ENCODE measurements at places on chromosomes 2 and 18.
A peak's percentile ranks its signal among the peaks of the same experiment; 100 is the strongest.

DNA sequence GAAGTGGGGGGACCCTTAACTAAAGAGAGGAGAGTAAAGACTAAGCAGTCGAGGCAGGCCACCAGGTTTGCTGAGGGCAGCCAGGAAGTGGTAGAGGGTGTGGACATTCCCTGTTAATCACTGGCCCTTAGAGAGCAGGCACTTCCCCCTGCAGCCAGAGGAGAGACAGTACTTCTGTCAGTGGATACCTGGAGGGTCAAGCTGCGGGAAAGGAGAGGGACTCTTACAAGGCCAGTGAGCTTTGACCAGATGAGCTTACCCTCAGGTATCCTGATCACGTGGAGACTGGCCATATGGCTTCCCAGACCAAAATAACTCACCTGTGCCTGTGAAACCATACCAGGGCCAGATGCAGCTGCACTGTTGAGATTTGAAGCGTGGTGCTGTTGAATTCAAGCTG, 28.6 kb downstream of the ITGA6 start:
- peak; percentile 30 for DNase-seq

DNA sequence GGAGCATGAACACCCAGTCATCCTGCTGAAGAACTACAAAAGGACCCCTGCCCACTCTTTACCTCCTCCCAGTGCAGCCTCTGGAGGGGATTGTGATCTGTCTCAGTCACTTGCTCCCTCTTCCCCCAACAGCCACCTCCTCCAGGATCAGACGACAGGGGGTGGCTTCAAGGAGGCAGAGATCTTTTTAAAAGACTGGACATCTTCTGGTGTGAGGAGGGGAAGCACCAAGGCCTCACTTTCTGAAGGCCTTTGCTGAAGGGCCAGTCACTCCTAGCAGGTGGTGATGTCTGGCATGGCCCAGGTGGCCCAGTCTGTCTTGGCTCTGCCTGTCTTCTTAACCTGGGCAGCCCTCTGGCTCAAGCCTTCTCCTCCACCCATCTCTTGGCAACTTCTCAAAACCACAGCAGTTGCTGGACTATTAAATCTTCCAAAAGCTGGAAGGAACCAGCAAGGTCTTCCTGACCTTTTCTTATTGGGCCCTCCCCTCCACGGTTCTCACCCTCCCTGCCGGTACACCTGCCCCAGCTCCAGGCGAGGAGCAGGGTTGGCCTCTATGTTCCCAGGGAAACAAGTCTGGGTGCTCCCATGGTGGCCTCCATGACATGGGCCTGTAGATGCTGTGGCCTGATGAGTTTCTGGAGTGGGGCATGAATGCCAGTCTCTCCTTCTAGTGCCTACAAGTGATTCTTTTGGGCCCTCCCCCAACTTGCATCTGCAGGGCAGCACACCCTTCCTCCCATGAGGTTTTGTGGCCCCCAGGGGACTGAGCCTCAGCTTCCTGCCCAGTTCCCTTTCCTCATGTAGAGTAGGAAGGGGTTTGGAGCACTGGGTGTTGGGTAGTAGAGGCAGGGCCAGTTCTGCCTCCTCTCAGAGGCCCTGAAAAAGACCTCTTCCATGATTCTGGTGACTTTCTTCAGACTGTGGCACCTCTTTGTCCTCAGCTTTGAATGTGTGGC, 5.0 kb upstream of the ATP6V1B1 start:
- DNase-seq = peak; percentile 72

- no peak for DNase-seq
Measured at GRCh38 chr2:74578408-74578807, 23.9 kb downstream of the DOK1 start.

GRCh38 chr2:23367760-23368159, 17.2 kb upstream of the KLHL29 start:
- DNase-seq = no peak

DNA sequence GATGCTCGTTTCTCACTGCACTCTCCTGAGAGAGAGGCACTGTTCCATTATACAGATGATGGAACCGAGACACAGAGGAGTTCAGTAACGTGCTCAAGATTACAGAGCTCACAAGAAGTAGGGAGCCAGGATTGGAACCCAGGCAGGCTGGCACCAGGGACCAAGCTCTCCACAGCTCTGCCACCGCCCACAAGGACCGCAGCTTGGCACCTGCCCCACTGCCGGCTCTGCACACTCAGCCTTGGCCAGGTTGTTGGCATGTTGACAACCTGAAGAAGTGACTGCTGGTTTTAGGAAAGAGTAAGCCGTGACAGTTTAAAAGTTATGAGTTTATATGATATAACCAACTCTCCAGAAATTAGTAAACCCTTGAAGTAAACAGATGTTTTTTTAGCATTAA, 48.0 kb upstream of the ITM2C start:
- no peak for DNase-seq

DNA sequence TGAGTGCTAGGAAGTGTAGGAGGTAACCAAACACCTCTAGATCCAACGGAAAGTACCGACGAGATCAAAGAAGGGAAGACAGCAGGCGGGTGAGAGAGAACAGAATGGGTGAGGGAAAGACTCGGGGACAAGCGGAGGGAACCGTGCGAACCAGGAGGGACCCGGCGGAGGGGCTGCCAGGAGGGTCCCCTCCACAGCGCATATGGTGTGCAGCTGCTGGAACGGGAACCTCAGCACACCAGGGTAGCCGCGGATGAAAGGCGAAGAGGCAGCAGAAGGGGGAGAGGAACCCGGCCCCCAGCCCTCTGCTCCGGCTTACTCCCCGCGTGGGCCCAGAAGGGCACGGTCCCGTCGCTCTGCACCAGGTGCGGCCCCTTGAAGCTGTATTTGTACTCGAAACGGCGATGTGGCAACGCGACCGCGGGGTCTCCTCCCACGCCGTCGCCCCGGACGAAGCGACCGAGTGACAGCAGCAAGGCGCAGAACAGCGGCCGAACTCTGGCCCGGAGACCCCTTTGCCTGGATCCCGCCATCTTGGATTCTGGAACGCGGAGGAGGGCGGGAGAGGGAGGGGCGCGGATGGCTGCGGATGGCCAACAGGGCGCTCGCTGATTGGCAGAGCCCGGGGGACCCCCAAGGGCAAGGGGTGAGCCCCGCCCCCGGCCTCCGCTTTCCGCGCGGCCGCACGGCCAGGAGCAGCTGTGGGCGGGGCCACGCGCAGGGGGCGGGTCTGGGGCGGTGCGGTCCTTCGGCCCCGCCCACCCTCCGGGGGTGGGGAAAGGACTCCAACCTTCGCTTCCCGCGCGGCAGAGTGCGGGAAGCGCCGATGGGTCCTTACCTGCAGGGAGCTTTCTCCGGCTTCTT, at the start of gene LMAN1:
Gene LMAN1, minus strand, starts transcription at position 554 of the 864 bp plus-strand sequence. Its CDS starts 21 bp downstream, at position 533.
- DNase-seq = peak; percentile 92

DNA sequence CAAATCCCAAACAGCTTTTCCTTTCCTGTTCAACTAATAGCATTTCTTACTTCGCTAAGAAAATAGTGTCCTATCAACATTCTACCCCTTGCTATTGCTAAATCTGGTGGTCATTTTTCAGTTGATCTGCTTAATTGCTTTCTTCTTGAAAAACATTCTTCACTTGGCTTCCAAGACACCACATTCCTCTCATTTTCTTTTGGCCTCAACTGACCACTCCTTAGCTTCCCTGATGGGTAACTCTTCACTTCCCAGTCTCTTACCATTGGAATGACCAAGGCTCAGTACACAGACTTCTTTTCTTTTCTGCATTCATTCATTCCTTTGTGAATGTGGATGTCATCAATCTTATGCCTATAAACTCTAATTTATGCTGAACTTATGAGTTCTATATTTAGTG, 230.8 kb upstream of the CDH2 start:
- DNase-seq = no peak

DNA sequence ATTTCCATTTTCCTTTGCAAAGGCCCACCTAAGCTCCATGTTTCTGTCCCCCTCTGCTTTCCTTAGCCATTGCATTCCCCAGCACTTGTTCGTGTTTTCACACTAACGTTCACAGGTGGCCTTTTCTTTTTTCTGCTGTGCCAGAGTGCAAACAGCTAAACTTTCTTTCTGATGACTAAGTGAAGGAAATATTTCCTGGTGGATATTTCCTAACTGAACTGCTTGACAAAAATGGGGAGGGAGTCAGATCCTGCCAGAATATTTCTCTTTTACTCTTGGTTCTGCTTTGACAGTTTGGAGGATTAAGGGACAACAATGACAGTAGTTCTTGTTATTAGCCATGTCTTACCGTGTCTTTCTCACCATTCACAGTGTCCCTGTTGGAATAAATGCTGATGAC, 344.0 kb downstream of the ARHGAP15 start:
- no peak for DNase-seq

DNA sequence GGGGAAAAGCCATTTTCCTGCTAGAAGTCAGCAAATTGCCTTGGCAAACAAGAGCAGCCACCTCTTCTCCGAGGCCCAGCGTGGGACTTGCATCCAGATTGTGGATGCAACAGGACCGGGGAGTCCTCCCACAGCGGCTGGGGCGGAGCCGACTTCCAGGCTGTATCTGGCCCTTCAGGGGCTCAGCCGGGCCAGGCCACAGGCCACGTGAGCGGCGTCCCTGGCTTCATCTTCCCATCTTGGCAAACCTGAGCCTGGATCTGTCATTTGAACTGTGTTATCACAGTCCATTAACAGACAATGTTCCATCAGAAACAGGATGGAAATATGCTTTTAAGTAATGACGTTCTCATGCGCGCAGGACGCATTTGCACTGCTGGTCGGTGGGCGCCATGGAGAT, 483.5 kb upstream of the SALL3 start:
- DNase-seq = no peak

- DNase-seq = no peak
Measured at GRCh38 chr2:232116852-232117251, 155.3 kb downstream of the DIS3L2 start.

- no peak for DNase-seq
Measured at GRCh38 chr2:240146141-240146561, 5.7 kb upstream of the OTOS start.

GRCh38 chr2:25363733-25364132, 22.0 kb upstream of the DNMT3A start:
- DNase-seq = no peak

DNA sequence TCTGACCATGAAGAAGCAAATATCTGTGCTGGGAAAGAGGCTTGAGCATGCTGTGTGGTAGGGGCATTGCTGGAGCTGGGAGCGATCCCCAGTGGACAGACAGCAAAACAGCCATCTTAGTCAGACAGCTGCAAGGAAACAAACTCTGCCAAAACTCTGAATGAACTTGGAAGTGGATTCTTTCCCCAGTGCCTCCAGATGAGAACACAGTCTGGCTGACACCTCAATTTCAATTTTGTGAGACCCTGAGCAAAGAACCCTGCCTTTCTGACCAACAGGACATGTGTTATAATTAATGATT, 23.2 kb upstream of the FAP start:
- DNase-seq = no peak

- DNase-seq = no peak
Measured at GRCh38 chr2:132761437-132761836, 91.4 kb upstream of the LYPD1 start.

DNA sequence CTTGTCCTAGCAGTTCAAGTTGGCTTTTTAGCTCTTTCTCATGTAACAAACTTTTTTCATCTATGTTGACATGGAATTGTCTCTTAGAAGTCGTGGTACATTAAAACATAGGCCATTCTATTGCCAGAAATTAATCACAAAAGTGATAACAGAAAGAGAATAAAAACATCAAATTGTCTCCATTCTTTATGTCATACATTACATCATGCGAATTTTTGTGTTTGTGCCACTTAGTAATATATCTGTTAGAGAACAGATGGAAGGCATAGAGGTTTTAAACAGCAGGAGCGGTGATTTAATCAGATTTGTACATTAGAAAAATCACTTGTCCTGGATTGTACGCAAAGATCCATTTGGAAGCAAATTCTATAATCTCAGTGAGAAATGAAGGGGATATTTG, 136.5 kb upstream of the CDH20 start:
- DNase-seq = no peak

GRCh38 chr18:67108894-67109293, 407.6 kb downstream of the DSEL start:
- DNase-seq = no peak

DNA sequence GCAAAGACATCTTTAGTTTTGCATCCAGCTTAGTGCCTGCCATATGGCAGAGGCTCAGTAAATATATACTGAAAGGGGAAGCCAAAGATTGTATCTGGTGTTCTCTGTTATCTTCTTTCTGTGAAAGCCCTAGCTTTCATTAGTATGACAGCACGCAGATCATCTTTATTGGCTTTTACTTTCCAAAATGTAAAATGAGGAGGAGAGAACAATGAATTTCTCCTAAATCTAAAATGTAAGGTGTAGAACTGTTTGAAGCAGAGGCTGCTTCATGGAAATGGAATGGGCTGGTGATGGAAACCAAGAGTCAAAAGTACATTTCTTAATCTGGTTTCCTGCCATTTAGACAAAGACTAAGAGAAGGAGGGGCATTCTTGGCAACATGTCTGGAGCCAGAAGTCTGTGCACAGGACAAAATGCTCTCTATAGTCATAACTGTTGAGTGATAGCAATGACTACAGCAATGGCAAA, 1029.9 kb upstream of the PIK3C3 start:
- no peak for DNase-seq

DNA sequence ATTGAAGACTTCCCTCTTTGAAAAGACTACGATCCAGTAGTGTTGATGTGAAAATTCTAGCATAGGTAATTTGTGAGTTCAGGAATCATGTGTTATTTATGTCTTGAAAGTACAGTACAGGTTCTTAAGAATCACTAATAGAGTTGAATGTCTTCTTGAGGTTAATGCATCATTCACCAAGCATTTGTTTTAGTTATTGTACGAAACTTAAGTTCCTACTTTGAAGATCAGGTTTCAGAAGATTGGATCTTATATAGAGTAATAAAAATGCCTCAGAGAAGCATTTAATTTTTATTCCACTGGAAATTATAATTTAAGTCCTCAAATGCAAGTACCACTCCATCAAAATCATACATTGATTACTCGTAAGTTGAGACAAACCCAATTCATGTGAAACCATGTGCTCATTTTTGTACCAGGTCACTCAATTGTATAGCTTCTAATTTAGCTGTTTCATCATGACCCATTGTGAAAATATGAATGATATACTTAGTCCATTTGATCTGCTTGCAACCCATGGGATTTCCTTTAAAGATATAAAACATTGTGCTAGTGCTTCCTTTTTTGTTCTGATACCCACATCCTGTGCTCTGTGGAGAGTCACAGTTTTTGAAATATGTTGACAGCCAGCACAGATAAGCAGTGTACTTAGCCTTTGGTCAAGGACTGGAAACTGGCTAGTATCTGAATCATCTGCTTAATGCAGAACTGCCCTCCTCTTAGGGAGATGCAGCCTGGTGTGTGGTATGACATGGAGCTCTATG, 22.5 kb upstream of the RAB27B start:
- peak; percentile 91 for DNase-seq

GRCh38 chr18:23170137-23170536, 34.9 kb downstream of the CABLES1 start:
- DNase-seq = no peak
